ENCODE measurements at places on chromosomes 7 and 10.

DNA sequence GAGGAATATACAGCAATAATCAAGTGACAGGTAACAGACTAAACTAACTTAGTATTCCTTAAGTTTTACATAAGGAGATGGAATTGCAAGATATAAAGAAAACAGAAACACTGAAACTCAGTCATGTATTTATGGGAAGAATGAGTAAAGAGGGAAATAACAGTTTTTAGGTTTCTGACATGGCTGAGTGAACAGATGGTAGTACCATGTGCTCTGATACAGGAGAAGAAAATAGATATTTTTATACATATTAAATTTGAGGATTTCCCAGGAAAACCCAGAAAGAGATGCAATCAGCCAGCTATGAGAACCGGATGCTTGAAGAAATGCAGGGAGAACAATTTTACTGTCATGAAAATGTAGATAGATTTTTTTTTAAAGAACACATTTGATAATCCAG, 669.5 kb upstream of the GRM3 start:
- DNase-seq = no peak

- DNase-seq = no peak
Observed at GRCh38 chr7:77747178-77747577, 50.9 kb downstream of the RSBN1L start.

- DNase-seq = peak; percentile 95
Observed at GRCh38 chr7:26200444-26201246, at the start of gene HNRNPA2B1. Gene HNRNPA2B1 (minus strand): TSS chr7:26200746. CDS start chr7:26200577, 169 bp downstream.

DNA sequence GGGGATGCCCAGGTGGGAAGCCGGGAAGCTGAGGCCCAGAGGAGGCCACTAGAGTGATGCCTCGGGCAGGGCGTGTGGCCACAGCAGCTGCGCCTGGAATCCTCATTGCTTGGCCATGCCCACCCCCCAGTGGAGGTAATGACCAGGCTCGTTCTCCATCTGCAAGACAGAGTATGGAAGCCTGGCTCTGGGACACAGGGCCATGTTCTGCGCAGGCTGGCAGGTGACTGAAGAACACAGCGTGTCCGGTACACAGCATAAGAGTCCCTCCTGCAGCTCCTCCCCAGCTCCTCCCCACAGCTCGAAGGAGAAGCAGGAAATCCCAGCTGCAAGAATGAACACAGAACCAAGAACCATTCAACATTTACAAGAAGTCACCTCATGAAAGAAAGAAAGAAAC, 64.8 kb downstream of the SMURF1 start:
- DNase-seq = peak; percentile 8

DNA sequence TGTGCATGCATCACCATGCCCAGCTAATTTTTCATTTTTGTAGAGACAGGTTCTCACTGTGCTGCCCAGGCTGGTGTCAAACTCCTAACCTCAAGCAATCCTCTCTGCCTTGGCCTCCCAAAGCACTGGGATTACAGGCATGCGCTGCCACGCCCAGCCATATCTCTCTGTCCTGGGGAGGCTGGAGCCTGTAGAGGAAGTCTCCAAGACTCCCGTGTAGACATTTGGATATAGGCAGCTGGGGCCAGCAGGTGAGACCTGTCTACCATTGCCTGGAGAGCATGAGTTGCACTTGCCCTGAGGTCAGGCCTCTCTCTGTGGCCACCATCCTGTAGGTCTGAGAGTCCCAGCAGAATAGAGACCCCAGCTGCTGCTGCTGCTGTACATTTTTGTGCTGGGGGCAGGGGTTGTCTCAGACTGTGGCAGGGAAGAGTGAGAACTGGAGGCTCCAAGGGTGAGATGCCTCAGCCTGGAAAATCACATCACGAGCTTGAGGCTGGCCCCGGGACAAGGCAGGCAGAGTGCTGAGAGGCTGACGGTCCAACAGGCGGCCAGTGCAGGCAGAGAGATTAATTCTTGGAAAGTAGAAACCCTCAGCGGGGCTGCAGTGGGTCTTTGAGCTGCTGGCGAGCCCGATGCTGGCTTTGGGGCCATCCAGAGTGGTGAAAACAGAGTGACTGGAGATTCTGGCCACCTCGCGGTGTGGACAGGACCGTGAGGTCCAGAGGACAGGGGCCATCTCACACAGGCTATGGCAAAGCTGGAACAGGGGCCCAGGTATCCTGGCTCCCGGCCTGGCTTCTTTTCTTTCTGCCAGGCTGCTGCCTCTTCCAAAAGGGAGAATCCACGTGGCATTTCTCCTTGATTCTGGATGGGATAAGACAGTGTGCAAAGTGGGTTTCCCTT, 60.9 kb downstream of the TMEM270 start:
- DNase-seq = no peak

- no peak for DNase-seq
Observed at GRCh38 chr7:156906200-156906649, 13.2 kb upstream of the LMBR1 start.

DNA sequence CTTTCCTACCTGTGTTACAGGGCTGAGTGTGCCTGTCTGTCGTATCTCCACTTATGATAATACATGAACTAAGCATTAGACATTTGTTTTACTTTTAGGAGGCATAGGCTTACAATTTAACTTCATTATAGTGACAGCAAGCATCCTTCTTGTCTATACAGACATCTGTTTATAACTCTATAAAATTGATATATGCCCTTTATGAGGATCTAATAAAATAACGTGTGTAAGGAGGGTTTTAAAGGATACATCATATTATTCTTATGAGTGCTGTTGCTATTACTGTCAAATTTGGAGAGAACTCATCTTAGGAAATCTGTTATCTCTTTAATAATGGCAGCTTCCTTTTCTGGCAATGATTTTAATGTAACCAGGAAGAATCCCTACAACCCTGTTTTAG, 21.9 kb downstream of the THNSL1 start:
- DNase-seq = no peak

GRCh38 chr10:78528749-78529204, 495.1 kb downstream of the RPS24 start:
- no peak for DNase-seq

GRCh38 chr10:73979141-73979808, 18.6 kb upstream of the VCL start:
- peak; percentile 51 for DNase-seq

- DNase-seq = no peak
Observed at GRCh38 chr7:159015454-159016410, 128.9 kb downstream of the VIPR2 start.
